ENCODE measurements at places on chromosomes 16 and 17.

DNA sequence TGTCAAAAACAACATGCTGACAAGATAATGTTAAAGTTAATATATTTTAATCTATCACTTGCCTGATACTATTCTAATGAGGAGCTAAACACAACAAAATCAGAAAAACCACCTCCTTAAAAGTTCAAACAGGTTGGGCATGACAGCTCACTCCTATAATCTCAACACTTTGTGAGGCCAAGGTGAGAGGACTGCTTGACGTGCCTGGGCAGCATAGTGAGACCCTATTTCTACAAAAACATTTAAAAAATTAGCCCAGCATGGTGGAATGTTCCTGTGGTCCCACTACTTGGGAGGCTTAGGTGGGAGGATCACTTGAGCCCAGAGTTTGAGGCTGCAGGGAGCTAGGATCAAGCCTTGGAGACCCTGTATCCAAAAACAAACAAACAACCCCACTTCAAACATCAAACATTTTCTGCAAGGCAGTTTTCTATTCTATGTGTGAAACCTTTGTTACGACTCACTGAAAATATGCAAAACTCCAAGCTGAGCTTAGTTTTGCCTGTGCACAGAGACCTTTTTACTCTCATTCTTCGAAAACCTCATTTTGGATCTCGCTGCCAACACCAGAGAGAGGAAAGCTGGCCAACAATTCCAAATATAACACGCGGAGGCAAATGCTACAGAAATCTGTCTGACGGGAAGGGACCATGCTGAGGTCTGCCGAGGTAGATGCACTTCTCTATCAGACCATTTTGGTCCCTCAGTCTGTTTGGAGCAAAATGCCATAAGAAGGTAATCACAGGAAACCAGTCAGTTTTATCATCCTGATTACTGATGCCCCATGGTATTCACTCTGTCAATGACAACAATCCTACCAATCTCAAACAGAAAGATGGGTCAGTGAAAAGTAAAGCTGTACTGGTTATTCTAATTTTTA is 6.2 kb downstream of the PHF12 start:
- DNase-seq: no peak

DNA sequence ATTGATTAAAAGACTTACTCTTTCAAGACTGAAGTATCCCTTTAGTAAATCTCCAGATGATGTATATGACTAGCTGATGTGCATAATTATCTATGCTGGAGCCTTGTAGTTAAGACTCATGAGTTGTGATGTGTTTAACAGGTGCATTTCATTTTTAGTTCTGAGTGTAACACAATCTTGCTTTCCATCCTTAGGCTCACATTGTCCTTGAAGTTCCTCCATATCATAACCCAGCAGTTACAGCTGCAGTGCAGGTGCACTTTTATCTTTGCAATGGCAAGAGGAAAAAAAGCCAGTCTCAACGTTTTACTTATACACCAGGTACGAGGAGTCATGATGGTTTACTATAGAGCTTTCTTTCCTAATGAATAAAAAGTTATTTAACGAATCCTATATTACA is 52.9 kb downstream of the ESRP2 start:
- no peak for DNase-seq

DNA sequence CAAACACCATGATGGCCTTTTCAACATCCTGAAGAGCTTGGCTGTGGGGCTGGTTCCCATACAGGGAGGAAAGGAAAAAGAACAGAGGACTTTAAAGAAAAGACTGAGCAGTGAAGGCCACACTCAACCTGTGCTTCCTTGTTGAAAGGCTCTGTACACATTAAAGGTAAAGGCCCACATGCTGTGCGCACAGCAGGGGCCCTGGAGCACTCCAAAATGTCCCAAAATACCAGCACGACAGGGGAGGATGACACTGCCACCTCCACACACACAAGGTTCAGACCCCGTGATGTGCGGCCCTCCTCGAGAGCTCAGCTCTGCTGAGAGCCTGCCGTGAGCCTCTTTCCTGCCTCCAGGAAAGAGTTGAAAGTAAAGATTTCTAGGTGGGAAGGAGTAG is 36.5 kb downstream of the FANCA start:
- DNase-seq: no peak

GRCh38 chr17:40963838-40964237 is 2.9 kb downstream of the KRT39 start:
- peak; percentile 72 for DNase-seq

DNA sequence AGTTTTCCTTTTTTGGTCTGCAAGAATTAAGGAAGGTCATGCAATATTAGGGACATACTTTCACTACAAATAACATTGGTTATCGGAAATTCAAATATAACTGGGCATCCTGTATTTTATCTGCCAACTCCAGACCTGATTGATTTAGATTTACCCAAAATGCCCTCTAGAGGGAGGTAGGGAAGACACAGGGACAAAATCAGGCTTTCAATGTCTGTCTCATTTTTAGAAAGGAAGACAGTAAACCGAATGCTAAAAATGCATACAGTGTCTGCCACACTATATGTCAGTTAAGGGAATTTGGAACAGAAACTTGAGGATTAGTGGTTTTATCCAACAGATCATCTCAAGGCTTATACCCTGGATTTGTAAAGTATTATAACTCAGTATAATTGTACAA is 161.7 kb upstream of the SOX9 start:
- DNase-seq: peak; percentile 2

DNA sequence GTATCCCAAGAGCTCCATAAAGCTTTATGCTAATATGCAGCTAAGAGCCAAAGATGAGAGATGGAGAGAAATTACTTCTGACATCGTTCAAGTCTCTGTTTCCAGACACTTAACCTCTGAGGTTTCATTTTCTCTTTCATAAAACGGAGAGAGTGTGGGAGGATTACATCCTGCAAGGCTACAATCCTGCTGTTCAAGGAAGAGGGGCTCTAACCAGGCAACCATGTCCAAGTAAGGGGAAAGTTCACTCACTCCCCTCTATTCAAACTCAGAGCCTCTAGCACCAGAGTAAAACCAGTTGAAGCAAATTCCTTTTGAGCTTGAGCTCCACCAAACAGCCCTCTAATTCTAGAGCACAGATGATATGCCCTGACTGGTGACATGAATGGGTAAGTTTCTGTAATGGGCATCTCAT is 397.4 kb downstream of the NPIPA8 start:
- DNase-seq: peak; percentile 10

GRCh38 chr17:44977814-44978550 is 9.9 kb upstream of the C1QL1 start:
- no peak for DNase-seq

- DNase-seq: no peak
These were observed 4.1 kb downstream of the BAIAP2 start for GRCh38 chr17:81039096-81039495.

- DNase-seq: no peak
These were observed 130.4 kb downstream of the MRM1 start for GRCh38 chr17:36731811-36732210.

- DNase-seq: no peak
These were observed 23.7 kb downstream of the MAP3K3 start for GRCh38 chr17:63645775-63646487.

GRCh38 chr17:59487161-59487873 is 78.1 kb upstream of the DHX40 start:
- peak; percentile 40 for DNase-seq

GRCh38 chr17:81480140-81481072 is 32.2 kb downstream of the ACTG1 start:
- no peak for DNase-seq

GRCh38 chr17:75636381-75637142 is 3.3 kb downstream of the SMIM5 start:
- DNase-seq: no peak

GRCh38 chr17:49555495-49556222 is 20.0 kb upstream of the NXPH3 start:
- DNase-seq: no peak

Data from OCI-M1 (cell line).